ENCODE measurements at places on chromosomes 2 and 18.

- no peak for DNase-seq
Measured at GRCh38 chr18:28411806-28412205, 234.9 kb upstream of the CDH2 start.

GRCh38 chr2:16282511-16282910 is 342.2 kb downstream of the MYCN start:
- no peak for DNase-seq

- no peak for DNase-seq
Measured at GRCh38 chr2:121034551-121034950, 250.5 kb downstream of the TFCP2L1 start.

GRCh38 chr2:232633413-232634205 is at the start of gene EFHD1:
Gene EFHD1, plus strand, starts transcription at chr2:232633604. Its CDS starts 101 bp downstream, at chr2:232633705.
- DNase-seq: peak; percentile 50

GRCh38 chr18:47247036-47247415 is 4.4 kb downstream of the SKOR2 start:
- DNase-seq: no peak

DNA sequence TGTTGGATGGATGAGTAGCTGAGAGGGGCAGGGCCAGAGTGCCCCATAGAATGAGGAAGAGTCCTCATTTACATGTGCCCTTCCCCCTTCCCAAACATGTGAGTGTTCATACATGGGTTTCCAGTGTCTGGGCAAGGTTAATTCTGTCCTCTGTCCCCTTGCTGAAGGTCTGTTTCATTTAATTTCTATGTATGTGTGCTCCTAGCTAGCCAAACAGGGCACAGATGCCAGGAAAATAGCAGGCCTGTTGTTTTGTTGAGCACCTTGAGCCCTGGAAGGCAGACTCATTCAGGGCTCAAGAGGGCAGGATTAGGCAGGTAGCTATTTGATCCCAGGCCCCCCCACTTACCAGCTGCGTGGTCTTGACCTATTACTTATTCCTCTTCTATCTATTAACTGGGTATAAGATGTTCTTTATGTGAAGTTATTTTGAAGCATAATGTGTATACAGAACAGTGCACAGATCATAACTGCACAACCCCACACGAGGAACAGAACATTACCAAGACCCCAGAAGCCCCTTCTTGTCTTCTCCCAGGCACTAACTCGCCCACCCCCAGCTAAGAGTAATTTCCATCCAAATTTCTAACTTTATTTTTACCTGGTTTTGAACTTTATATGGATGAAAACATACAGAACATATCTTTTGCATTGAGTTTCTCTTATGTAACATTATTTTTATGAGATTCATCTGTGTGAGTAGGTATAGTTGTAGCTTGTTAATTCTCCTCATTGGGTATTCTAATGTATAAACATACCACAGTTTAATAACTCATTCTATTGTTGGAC is 164.3 kb downstream of the RPIA start:
- no peak for DNase-seq

DNA sequence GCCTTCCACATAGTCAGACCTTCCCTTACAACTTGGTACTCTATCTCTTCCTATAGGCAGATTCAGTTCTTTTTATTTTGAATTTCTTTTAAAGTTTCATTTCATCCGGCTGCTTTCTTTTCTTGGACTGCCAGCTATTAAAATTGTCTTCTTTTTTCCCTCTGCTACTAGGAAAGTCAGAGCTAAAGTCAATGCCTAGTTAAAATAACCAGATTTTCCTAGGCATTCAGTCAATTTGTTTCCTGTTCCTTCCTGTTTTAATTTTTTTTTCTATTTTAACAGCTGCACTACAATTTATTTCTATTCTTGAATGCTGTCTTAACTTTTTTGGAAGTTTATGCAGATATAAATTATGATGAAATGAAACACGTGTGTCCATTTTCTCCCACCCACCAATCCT is 84.8 kb downstream of the EVA1A start:
- no peak for DNase-seq

DNA sequence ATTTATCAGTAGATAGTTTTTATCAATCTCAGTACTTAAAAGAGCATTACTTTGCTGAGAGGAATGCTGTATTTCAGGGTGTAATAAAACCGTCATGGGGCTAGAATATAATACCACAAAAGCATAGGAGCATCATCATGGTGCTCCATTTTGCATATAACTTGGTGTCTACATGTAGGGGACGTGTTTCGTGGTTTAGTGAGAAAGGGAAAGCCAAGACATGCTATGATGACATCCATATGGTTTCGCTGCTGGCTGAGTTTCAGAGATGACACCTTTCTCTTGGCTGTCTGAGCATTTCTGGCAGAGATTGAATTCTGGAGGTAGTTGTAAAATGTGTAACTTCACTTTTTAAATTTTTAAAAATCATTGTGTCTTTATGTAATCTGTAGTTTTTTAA is 32.4 kb downstream of the WDR43 start:
- no peak for DNase-seq

DNA sequence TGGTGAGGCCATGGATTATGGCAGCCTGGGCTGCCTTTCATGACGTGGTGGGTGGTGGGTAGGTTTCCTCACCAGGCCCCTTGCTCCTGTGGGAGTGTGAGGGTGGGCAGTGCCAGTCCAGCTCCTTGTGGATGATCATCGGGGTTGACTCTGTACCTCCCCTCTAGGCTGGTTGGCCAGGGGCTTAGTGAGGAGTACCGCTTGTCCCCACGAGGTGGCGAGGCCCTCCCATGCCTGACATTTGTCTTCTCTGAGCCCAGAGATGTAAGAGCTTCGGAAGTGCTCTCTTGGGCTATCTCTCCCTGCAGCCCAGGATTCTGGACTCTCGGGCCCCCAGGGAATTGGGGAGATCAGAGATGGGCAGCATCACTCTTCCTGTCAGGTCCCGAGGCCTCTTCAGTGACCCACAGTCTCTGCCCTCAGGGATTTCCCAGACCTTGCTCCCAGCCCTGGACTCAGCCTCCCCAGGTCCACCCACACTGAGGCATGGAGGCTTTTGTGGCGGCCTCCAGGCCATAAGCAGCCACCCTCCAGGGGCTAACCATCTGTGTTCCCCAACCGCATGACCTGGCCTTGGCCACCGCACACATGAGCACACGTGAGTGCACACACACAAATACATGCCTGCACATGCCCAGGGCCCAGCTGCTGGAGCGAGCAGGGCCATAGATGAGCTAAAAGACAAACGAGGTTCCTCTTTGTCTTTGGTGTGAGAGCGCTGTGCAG is 6.5 kb downstream of the SPR start:
- DNase-seq: peak; percentile 44

- DNase-seq: no peak
Measured at GRCh38 chr2:19272941-19273470, 85.4 kb downstream of the OSR1 start.

GRCh38 chr2:176595986-176596385 is 326.7 kb downstream of the MTX2 start:
- no peak for DNase-seq

DNA sequence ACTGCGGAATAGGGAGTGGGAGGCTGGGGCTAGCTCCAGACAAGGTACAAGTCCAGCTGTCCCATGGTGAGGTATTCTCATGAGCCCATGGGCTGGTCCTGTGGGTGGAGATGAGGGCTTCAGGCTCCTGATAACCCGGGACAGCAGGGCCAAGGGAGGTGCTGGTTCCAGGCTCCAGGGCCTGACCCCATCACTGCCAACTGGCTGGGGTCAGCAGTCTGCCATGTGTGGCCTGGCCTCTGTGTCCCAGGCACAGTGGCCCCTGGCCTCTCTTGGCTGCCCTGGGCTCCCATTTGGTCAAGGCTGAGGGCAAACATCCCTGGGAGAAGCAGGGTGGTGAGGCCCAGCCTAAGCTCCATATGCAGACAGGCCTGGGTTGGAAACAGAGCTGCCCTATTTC is 966 bp upstream of the OXER1 start:
- DNase-seq: no peak

DNA sequence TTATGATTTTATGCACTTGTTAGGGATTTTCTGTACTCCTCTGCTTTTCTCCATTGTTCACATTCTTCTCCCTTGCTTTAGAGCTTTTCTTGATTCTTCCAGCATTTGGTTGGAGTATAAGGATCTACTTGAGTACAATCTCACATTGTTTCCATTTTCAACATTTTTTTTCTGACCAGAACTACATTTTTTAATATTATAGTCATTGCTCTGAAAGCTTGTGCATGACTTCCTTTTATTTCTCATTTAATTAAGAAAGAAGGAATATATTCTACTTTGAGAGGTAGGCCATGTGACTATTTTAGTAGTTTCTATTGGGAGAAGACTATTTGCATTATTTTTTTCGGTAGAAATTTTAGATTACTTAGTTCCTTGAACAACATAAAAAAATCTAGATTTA is 200.4 kb downstream of the TMEM247 start:
- no peak for DNase-seq

- DNase-seq: no peak
Measured at GRCh38 chr2:128279009-128279408, 39.7 kb downstream of the HS6ST1 start.

DNA sequence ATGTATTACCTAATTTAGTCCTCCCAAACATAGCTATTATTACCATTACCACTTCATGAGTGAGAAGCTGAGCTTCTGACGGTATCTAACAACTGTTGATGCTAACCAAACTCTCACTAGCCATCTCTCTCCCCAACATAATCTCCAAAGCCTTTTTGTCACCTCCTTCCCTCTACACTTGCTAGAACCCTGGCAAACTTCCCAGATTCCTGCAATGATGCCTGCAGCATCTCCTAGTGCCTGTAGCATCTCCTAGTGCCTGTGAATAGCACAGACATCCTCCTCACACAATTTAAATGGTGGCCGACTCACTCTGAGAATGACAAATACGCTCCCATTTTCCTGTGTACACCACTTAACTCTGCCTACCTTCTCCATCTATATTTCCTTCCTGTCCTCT is 126.7 kb downstream of the STK39 start:
- DNase-seq: no peak

GRCh38 chr2:36708041-36708741 is 11.7 kb downstream of the VIT start:
- DNase-seq: no peak

- no peak for DNase-seq
Measured at GRCh38 chr18:60643009-60643408, 270.4 kb upstream of the MC4R start.

- DNase-seq: no peak
Measured at GRCh38 chr18:72180689-72181088, 363.5 kb downstream of the CBLN2 start.

DNA sequence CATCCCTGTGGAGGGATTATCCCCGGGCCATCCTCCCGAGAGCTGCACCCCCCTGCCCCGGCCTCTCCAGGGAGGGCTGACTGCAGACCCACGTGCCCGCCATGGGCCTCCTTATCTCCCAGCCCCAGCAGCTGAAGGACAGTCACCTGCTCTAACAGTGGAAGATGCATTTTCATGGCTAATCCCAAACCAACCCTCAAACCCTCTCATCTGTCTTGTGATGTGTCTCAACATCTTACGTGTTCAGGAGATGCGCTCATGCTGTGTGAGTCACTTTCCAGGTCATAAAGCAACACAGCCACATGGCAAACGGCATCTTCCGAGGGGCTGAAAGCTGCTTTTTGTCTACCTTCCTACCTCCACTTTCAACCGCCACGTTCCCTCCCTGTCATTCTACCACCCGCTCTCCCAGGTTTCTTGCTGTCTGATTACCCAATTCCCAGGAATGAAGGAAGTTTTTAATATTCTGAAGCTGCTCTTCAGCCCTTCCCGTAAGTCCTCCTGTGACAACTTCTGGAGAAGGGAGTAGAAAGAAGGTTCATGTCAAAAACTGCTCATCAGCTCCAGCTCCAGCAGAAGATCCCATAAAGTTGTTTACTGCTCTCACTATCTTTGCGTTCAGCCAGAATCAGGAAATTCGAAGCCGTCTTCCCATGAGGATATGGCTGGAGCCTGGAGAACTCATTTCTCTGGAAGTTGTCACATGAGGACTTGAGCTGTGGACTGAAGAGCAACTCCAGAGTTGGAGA is 54.5 kb downstream of the MBP start:
- DNase-seq: no peak

GRCh38 chr2:236209535-236209934 is 41.3 kb upstream of the GBX2 start:
- DNase-seq: no peak

- no peak for DNase-seq
Measured at GRCh38 chr2:198930170-198930569, 527.6 kb downstream of the SATB2 start.

GRCh38 chr2:56770490-56770889 is 586.7 kb downstream of the CCDC85A start:
- no peak for DNase-seq

DNA sequence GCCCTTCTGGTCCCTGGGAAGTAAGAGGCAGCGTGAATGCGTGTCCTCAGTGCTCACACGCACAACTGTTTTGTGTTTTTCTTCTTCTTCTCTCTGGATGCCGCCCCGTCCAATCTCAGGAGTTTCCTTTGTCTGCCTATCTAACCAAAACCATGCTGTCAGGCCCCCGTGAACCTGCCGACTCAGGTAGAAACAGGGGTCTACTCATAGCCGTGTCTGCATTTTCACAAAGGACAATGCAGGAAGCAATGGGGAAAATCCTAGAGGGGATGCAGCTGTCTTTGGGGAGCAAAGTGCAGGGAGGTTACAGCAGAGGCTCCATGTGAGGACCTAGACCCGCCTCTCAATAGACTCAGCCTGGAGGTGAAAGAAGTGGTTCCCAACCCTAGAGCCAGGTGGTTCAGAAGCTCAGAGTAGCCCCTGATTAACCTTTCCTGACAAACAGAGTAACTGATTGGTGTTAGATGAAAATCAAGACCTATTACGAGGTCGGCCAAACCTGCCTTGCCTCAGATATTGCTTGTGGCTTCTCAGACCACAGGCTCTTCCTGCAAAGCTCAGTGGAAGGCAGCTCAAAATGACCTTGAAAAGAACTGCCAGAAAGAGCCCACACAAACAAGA is 49.3 kb downstream of the CD226 start:
- no peak for DNase-seq

DNA sequence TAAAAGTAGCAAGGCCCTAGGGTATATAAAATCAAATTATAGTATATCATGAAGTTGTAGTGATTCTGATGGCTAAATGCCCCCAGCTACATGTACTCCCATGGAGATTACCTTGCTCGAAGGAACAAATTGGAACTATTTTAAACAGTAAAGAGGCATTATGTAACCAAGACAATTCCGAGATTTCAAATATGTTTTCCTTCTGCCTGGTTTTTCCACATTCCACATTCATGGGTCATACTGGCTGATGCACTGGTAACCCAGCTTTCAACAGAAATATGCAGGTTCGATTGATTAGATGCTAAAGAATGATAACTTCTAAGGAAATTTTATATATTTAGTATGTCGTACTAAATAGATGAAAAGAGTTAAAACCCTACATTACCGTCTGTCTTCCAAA is 62.3 kb upstream of the MGAT4A start:
- no peak for DNase-seq

- no peak for DNase-seq
Measured at GRCh38 chr2:50364511-50364910, 667.4 kb downstream of the NRXN1 start.
